ENCODE measurements at places on chromosomes 1 and 21. TPM values are rescaled to one million over a fixed set of nuclear protein-coding genes. Genes with fewer than 3 reads are reported as not detected.

GRCh38 chr1:92425617-92426016, 61.1 kb downstream of the GFI1 start:
- no peaks in the 10 kb centered on the region for H3K4me1 ChIP-seq
- no peak overlapping the region for H3K4me3 ChIP-seq
- H3K27me3 ChIP-seq: no peaks in the 10 kb centered on the region
- no peak overlapping the region for H3K27ac ChIP-seq
- no peaks in the 10 kb centered on the region for H3K36me3 ChIP-seq
- no peak for DNase-seq

- no peaks in the 10 kb centered on the region for H3K36me3 ChIP-seq
- H3K27me3 ChIP-seq: no peaks in the 10 kb centered on the region
- H3K27ac ChIP-seq: no peak overlapping the region
- no peak overlapping the region for H3K4me3 ChIP-seq
- H3K4me1 ChIP-seq: no peaks in the 10 kb centered on the region
Observed at GRCh38 chr1:61215119-61215518, 132.8 kb downstream of the NFIA start.

- H3K27me3 ChIP-seq: no peaks in the 10 kb centered on the region
- no peak overlapping the region for H3K27ac ChIP-seq
- no peak for DNase-seq
- no peaks in the 10 kb centered on the region for H3K36me3 ChIP-seq
- no peaks in the 10 kb centered on the region for H3K4me1 ChIP-seq
Observed at GRCh38 chr1:214224611-214225354, 56.2 kb upstream of the SMYD2 start.

GRCh38 chr21:26599261-26599660, 26.2 kb upstream of the CYYR1 start:
- no peak for DNase-seq
- no peaks in the 10 kb centered on the region for H3K27me3 ChIP-seq
- no peaks in the 10 kb centered on the region for H3K4me1 ChIP-seq
- H3K36me3 ChIP-seq: no peaks in the 10 kb centered on the region
- H3K27ac ChIP-seq: no peak overlapping the region

GRCh38 chr1:85122169-85122568, 73.9 kb upstream of the MCOLN3 start:
- no peak for DNase-seq
- H3K27ac ChIP-seq: no peak overlapping the region
- no peaks in the 10 kb centered on the region for H3K4me1 ChIP-seq
- no peak overlapping the region for H3K4me3 ChIP-seq
- no peaks in the 10 kb centered on the region for H3K36me3 ChIP-seq

DNA sequence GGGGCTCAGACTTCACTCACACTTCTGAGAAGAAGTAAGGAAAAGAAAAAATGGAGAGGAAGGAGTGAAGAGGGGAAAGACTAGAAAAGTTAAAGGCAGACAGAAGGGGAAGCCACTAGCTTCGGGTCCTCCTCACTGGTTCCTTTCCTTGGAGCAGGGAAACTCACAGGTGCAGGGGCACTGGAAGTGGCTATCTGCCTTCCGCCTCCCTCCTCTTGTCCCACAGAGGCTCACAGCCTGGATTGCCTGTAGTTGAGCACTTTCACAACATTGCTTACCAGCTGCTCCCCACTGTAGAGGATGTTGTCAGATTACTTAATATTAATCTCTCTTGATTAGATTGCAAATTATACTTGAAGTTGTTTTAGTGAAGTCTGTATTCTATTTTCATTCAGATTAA, 21.6 kb upstream of the ABCA4 start:
- H3K27ac ChIP-seq: no peak overlapping the region
- no peaks in the 10 kb centered on the region for H3K36me3 ChIP-seq
- H3K4me3 ChIP-seq: no peak overlapping the region

DNA sequence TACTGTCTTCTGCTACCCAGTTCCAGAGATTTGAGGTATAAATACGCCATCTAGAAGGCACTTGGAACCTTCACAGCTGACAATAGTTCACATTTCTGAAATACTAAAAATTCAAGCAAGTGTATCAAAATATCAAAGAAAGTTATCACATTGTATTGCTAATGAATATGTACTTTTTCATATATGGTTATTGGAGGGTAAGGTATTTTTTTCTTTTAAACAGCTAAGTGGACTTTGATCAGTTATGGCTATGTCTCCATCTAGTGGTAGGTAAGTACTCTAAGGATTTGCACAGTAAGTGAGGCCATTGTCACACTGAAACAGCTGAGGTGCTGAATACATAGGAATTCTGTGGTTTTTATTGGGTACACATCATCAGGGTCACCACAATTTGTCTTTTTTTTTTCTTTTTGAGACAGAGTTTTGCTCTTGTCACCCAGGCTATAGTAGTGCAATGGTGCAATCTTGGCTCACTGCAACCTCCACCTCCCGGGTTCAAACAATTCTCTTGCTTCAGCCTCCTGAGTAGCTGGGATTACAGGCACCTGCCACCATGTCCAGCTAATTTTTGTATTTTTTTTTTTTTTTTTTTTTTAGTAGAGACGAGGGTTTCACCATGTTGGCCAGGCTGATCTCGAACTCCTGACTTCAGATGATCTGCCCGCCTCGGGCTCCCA, 49.1 kb upstream of the CR2 start:
- H3K27me3 ChIP-seq: no peaks in the 10 kb centered on the region
- no peak overlapping the region for H3K4me3 ChIP-seq
- peaks cover 47% of the 10 kb centered on the region for H3K4me1 ChIP-seq
- H3K27ac ChIP-seq: no peak overlapping the region

DNA sequence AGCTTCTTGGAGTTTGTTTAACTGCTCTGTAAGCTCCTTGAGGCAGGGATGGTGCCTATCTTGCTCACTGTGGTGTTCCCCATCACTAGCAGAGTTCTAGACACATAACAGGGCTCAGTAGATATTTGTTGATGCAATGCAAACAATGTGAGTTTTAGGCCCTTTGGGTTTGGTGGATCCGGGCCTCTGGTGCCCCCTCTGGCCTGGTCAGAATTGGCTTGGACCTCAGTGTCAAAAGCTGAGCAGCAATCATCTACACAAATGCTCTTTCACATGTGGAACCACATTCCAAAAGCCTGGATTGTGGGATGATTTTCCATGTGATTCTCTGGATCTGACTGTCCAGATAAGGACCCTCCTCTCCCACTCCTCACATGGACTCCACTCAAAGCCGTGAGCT, 53.4 kb upstream of the BCAR3 start:
- DNase-seq: no peak
- no peaks in the 10 kb centered on the region for H3K27me3 ChIP-seq
- H3K4me3 ChIP-seq: no peak overlapping the region
- H3K27ac ChIP-seq: no peak overlapping the region
- no peaks in the 10 kb centered on the region for H3K36me3 ChIP-seq

- no peaks in the 10 kb centered on the region for H3K4me1 ChIP-seq
- no peak overlapping the region for H3K27ac ChIP-seq
- no peak for DNase-seq
- H3K4me3 ChIP-seq: no peak overlapping the region
- H3K27me3 ChIP-seq: no peaks in the 10 kb centered on the region
- H3K36me3 ChIP-seq: no peaks in the 10 kb centered on the region
Observed at GRCh38 chr1:103761896-103762295, 12.2 kb downstream of the AMY1C start.

DNA sequence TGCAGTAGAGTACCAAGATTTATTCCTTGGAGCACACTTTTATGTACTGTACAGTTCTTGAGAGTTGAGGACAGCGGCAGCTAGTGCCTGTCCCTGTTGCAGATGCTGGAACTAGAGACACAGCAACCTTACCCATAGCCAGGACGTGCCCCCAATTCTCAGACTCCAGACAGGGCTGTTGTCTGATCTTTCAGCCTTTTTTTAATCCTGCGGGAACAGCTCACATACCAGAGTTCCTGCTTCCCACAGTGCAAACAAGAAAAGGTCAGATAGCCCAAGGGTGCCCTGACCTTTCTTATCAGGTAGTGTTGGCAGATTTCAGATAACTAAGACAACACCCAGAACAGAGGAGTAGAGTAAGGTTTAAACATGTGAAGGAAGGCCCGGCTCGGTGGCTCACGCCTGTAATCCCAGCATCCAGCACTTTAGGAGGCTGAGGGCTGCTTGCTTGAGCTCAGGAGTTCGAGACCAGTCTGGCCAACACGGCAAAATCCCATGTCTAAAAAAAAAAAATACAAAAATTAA, 78.5 kb downstream of the DOP1B start:
- DNase-seq: peak; percentile 22
- H3K27ac ChIP-seq: no peak overlapping the region
- no peaks in the 10 kb centered on the region for H3K27me3 ChIP-seq
- peaks cover 36% of the 10 kb centered on the region for H3K4me1 ChIP-seq
- no peak overlapping the region for H3K4me3 ChIP-seq

- H3K4me1 ChIP-seq: peaks cover 21% of the 10 kb centered on the region
- no peak overlapping the region for H3K27ac ChIP-seq
- no peak overlapping the region for H3K4me3 ChIP-seq
- peaks cover 41% of the 10 kb centered on the region for H3K27me3 ChIP-seq
- no peaks in the 10 kb centered on the region for H3K36me3 ChIP-seq
- DNase-seq: no peak
Observed at GRCh38 chr1:19640363-19641316, 3.5 kb upstream of the NBL1 start.

DNA sequence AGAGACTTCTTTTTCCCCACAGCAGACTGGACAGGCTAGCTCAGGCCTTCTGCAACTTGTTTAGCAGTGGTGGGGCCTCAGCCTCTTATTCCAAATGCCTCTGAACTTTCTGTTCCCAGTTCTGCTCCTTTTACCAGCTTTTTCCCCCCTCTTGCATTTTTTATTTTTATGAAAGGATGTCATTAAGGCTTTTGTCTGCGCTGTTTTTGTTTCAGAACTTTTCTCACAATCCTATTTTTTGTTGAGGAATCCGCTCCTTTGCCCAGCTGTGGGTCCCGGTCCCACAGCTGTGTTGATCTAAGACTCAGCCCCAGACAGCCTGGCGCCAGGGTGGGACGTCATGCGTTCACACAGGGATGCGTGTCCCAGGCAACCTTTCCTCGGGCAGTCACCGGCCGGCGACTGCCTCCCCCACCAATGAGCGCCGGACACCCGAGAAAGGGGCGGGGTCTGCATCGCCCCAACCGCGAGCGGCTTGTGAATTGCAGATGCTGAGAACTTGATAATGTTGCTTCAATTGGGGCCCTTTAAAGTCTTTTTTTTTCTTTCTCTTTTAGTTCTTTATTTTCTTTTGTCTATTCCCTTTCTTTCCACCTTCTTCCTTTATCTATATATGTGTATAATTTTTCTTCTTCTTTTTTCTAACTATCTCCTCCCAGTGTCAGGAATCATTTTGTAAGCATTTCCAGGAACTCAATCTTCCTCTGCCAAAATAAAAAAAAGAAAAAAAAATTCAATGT, 3.0 kb upstream of the ID3 start:
- H3K27ac ChIP-seq: peak overlapping the region; percentile 96
- no peak overlapping the region for H3K4me3 ChIP-seq
- H3K27me3 ChIP-seq: no peaks in the 10 kb centered on the region
- H3K4me1 ChIP-seq: peaks cover 36% of the 10 kb centered on the region
- DNase-seq: peak; percentile 92
- no peaks in the 10 kb centered on the region for H3K36me3 ChIP-seq

The TRNP1 gene
- total RNA-seq: 12.9 TPM

The C1orf53 gene
- not detected for total RNA-seq

The LIPI gene
- not detected for total RNA-seq

The INSRR gene
- total RNA-seq: 0.09 TPM

The RGS5 gene
- total RNA-seq: 28.5 TPM

The CD5L gene
- 610 TPM for total RNA-seq

The PAX7 gene
- not detected for total RNA-seq

The KRTAP12-2 gene
- not detected for total RNA-seq

The AGMAT gene
- total RNA-seq: 2.6 TPM

The ZSCAN20 gene
- total RNA-seq: 4.5 TPM

The NES gene
- total RNA-seq: 146 TPM

The GLUL gene
- 1,914 TPM for total RNA-seq
